ENCODE measurements at places on chromosomes 2 and 18.
A peak's percentile ranks its signal among the peaks of the same experiment; 100 is the strongest.

DNA sequence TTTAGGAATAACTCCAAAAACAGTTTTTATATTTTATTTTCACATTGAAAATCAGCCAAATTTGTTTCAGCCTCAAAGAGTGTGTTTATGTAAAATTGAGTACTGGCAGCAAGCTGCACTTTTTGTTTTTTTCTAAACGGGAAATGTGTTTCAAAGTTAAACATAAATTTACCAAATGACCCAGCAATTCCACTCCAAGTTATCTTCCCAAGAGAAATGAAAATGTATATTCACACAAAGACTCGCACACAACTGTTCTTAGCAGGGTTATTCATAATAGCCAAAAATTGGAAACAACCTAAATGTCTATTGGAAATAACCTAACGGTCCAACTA lies 9.3 kb downstream of the ALPK2 start:
- DNase-seq = no peak

GRCh38 chr2:217186152-217186551 lies 326.3 kb upstream of the TNP1 start:
- no peak for DNase-seq

GRCh38 chr2:117557626-117558025 lies 256.9 kb upstream of the DDX18 start:
- DNase-seq = peak; percentile 44

- no peak for DNase-seq
Measured at GRCh38 chr2:120367649-120368048, 21.7 kb downstream of the INHBB start.

DNA sequence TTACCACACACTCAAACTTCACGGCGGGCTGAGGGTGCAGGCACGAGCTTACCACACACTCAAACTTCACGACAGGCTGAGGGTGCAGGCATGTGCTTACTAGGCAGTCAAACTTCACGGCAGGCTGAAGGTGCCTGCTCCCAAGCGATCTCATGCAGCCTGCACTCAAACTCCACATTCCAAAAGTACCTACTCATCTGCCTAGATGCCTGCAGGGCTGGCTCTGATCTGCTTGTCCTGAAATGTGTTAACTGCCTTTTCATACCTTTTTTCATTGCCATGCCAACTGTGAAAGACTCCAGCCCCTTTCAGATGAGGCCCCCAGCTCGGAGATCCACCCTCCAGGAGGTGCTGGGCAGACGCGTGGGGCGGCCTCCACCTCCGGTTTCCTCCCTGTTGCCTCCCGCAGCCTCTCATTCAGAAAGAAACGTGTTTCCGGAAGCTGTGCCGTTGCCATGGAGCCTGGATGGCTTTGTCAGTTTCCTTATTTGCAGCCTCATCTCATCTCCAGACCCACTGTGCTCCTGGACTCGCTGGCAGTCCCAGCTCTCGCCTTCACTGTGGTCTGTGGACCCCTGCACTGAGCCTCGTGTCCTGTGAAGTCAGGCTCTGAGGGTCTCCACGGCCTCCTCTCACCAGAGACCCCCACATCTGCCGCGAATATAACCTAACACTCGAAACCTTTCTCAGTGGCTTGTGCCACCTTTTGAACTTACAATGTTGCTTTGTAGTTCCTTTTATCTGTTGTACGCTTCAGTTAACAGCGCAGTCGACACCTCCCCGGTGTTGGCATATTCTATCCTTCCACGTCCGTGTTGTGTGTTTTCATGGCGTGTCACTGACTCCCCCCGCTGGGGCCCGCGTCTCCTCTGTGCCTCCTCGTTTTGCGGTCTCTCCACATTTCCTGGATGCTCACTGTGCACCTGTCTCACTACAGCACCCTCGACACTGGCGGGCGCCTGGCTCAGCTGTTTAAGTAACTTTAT lies 106.1 kb upstream of the ALKAL2 start:
- peak; percentile 99 for DNase-seq

- no peak for DNase-seq
Measured at GRCh38 chr2:152858594-152859265, 140.3 kb downstream of the ARL6IP6 start.

GRCh38 chr2:161164161-161164560 lies 3.9 kb downstream of the TANK start:
- DNase-seq = no peak

DNA sequence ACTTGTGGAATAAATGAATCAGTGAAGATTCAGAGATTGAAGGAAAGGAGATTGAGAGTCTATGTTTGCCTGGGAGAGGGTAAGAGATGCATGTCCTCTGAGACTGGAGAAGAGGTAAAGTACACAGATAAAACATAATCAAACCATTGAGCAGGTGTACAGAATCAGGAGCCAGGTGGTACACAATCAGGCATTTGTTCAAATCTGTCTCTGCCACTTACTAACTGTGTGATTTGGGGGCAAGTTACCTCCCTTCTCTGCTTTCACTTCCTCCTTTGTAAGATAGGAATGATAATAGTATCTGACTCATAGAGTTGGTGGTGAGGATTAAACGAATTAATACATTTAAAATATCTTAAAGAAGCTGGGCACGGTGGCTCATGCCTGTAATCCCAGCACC lies 94.0 kb downstream of the CDK15 start:
- no peak for DNase-seq

- DNase-seq = no peak
Measured at GRCh38 chr18:24894880-24895279, 434.4 kb downstream of the HRH4 start.

- no peak for DNase-seq
Measured at GRCh38 chr18:31562726-31563125, 29.0 kb upstream of the TTR start.

GRCh38 chr2:207285473-207285815 lies 119.7 kb upstream of the KLF7 start:
- DNase-seq = peak; percentile 48

DNA sequence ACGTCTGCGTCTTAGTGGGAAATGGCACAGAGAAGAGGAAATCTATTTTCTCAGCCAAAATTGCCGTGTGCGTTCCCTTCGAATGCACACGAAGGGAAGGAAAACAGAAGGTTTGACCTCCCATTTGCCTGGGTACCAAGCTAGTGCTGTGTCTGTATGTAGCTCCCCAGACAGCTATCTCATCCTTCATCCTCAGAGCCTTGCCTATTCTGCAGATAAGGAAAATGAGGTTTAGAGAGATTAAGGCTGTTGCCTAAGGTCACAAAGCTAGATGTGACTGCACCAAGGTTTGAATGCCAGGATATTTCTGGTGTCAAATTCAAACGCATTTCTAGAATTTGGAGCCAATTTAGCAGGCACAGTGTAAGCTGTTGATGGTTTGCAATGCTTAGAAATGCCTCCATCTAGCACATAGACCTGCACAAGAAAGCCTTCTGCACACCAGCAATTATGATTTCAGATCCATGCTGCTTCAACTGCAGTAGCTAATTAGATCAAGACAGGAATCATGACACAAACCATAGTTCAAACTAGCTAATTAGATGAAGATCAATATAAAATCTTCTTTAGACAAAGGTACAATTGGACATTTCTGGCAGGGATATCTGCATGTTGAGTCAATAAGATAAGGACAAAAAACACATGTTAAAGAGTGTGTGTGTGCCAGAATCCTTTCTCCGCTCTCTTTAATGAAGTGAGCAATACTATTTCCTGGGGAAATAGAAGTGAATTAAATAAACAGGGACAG lies 115.1 kb downstream of the CMPK2 start:
- DNase-seq = no peak

GRCh38 chr2:173223871-173224270 lies 130.8 kb upstream of the CDCA7 start:
- DNase-seq = no peak

- DNase-seq = no peak
Measured at GRCh38 chr2:128024816-128025215, 3.0 kb downstream of the SAP130 start.

DNA sequence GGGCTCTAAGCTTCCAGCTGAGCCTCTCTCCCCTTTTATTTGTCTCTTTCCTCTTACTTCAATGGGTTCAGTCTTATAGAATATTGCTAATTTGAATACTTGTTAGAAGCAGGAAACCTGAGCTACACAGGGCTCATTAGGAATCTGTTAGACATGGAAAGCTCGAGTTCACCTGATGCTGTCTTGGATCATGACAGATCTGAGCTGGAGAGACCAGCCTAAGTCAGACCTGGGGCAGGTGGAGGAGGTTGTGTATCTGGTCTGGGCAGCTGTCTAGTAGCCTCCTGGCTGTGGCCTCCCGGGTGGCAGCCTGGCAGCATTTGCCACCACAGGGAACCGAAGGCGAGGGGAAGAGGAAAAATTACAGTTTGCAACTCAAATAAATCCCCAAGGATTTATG lies 185.9 kb downstream of the ICOS start:
- no peak for DNase-seq

DNA sequence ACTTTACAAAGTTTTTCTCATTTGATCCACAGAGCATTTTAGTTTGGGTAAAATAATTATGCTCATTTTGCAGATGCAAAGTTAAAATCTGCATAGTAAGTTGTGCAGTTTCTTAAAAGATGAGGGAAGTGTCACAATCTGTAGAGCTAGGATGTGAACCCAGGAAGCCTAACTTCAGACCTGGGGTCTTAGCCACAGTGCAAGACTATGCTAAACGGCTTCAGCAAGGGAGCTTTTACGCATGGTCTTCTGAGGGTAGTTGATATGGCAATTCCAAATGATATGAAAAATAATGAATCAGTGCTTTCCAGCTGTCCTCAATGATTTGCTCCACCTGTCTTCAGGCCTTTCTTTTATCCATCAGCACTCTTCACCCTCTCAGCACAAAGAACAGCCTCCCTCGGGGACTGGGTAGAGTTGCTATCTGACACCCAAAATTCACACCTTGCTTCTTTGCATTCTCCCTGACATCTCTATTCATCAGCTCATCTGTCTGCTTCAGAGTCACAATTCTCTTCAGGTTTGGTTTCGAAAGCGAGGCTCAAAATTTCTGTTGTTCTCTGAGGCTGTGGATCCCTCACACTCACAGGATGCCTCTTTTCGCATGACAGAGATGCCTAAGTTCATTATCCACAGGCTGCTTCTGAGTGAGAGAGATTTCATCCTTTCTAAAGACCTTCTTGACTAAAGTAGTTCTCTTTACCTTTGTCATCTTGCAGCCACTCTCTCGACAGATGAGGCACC lies 302.5 kb downstream of the NRXN1 start:
- no peak for DNase-seq

GRCh38 chr18:26656944-26657536 lies 108.7 kb upstream of the KCTD1 start:
- peak; percentile 33 for DNase-seq

GRCh38 chr2:36097022-36097421 lies 258.6 kb upstream of the CRIM1 start:
- DNase-seq = no peak

DNA sequence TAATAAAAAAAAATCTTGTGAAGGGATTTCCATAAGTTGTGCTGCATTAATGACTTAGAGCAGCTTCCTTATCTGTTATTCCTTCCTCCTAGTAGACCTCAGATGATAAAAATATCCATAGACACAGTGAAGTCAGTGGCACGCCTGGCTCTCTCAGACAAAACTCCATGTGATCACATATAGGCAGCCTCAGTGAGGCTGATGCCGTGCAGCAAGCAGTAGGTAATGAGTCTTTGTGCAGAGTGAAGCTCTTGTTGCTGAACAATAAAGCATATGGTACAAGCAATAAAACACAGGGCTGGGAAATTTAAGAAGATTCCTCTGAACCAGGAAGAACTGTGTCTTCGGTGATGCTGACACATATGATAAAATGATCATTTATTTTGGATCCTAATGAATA lies 102.7 kb downstream of the CSRNP3 start:
- DNase-seq = no peak

DNA sequence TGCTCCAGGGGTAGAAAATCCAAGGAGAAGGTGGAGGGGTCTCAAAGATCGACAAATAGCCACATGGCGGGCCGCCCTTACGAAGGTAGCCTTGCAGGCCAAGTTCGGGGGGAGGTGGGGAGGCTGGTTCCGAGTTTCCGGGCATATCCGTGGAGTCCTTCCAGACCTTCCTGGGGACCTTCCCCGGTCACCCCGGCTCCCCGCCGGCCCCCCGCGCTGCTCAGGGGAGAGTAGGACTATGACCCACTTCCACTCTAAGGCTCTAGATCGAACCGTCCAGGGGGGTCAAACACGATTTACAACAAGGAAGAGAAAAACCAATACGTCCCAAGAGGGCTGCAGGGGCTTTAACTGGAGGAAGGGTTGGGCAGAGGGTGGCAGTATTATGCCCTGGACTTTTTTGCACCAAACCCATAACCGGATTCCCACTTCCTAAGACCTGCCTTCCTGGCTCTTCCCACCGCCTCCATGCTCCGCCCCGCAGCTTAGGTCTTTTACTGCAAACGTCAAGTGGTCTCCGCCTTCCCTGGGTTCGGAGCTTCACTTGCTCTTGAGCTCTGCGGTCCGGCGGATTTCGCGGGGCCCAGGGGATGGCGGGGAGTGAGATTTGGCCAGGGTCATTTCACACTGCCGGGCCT lies 779 bp upstream of the LYPD6 start:
- no peak for DNase-seq

- no peak for DNase-seq
Measured at GRCh38 chr18:58616446-58616845, 12.4 kb downstream of the ALPK2 start.

DNA sequence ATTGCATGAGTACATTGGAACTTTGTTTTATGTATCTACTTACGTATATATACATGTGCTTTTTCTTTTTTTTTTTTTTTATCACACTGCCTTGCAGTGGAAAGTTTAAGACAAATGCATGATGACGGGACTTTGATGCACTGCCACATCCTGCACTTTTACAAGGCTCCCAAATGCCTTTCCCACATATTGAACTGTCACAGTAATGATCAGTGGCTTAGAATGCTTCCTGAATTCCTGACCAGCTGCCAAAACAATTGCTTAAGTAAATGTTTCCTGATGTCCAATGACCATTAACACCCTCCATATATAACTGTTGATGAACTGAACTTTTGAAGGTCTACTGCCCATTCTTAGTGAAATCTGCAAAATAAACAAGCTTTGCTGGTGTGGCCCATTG lies 60.2 kb downstream of the LYPD6B start:
- DNase-seq = no peak

Data from Jurkat, Clone E6-1 (cell line).